ENCODE measurements at places on chromosomes 7 and 10.
A peak's percentile ranks its signal among the peaks of the same experiment; 100 is the strongest.

- no peak for DNase-seq
Measured at GRCh38 chr7:128672927-128673517, 930 bp downstream of the GARIN1A start.

DNA sequence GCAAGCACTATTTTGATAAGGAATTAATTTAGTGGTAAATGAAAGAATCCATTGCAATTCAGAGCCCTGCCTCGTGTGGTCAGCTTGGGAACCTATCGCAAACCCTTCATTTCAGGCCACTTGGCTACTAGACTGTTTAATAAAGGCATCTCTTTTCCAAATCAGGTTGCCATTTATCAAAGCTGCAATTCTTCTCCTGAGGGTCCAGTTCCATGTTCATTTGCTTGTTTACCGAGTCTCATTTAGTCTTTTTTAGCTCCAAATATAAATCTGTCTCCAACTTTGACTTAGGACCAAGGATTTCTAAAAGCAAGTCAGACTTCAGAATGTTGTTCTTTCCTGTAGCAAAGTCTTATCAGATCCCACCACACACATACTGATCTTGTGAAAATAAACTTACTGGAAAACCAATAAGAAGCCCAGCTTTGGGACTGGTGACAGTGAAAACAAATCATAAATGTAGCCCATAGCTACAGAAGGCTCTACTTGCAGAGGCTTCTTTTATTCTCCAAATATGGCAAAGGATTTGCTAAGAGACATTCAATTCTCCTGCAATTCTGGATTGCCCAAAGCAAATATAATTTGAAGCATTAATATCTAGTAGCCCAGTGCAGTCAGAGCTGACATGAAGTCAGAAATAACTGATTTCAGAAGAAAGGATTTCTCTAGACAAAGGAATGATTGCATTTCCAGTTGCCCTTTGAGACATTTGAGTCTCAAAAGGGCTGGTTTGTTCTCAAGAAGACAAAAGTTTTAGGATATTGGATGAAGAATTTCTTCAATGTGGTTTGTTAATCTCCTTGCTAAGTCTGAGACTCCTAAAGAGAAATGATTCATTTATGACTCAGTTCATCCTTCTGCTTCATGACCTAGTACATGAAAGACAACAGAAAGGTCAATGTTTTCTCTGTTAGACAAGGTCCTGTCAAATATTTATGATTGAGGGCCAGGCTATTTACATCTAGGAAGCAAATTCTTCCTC is 28.0 kb downstream of the PPP1R3C start:
- DNase-seq = no peak

DNA sequence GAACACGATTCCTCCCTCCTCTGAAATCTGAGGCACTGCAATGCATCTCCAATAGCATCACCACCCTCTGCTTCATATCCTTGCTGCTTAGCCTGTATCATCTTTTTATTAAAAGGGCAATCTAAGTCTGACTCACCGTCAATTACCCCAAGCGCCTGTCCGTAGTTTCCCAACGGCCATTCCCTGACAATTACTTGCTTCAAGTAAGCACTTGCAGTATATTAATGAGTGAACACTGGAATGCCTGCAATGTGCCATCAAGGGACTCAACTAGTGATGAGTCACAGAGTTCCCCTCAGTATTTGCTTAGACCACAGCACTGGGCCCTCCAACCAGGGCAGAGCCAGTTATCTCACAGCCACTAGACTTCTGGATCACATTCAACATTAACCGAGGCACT is 19.5 kb upstream of the PPP1R3C start:
- no peak for DNase-seq

DNA sequence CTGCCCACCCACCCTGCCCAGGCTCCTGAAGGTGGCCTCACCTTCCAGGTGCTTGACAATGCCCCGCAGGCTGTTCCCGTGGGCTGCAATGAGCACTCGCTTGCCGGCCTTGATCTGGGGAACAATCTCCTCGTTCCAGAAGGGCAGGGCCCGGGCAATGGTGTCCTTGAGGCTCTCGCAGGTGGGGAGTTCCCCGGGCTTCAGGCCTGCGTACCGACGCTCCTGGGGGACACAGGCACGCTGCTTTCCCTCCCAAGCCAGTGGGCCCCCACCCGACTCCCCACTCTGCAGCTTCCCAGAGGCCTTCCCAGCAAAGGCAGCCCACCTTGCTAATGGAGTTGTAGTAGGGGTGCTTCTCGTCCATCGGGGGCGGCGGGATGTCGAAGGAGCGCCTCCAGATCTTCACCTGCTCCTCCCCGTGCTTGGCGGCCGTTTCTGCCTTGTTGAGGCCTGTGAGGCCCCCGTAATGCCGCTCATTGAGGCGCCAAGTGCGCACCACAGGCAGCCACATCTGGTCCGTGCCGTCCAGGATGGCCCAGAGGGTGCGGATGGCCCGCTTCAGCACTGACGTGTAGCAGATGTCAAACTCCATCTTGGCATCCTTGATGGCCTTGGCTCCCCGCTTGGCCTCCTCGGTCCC is 456 bp downstream of the PGAM2 start:
- no peak for DNase-seq

DNA sequence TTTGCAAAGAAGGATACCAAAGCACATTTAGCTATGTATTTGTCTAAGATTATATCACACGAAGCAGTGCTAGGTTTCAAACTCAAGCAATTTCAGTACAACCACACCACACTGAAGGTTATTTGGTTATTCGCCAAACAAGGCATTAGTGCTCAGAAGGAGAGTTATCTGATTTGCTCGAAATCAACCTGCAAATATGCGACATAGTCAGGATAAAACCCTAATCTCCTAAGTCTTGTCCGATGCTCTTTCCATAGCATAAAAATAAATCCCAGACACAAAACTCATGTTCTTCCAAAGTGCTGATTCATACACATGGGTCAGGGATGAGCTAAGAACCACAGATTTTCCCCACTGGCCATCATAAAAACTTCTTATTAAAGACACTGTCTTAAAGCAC is 1288.0 kb upstream of the SORCS1 start:
- DNase-seq = no peak

DNA sequence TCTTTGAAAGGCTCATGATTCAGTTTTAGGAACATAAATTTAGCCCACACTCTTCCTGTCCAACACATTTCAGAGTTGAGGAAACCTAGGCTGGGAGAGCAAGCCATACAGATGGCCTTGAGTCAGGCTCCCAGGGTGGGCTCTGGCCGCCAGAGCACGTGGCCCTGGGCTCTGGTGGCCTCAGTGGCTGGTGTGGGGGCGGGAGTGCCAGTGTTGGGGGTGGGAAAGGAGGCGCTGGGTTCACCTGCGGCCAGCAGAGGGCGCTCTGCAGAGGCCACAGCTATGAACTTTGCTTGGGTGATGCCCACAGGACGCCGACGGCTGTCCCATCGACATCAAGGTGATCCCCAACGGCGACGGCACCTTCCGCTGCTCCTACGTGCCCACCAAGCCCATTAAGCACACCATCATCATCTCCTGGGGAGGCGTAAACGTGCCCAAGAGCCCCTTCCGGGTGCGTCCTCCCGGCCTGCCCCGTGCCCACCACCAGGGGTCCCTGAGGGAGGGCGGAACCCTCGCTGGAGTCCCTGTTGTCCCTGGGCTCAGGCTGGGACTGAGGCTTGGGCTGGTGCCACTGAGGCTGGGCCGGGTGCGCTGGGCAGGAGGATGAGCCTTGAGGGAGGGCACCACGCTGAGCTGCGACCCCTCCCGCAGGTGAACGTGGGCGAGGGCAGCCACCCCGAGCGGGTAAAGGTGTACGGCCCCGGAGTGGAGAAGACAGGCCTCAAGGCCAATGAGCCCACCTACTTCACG is 11.9 kb downstream of the FLNC start:
- peak; percentile 14 for DNase-seq

DNA sequence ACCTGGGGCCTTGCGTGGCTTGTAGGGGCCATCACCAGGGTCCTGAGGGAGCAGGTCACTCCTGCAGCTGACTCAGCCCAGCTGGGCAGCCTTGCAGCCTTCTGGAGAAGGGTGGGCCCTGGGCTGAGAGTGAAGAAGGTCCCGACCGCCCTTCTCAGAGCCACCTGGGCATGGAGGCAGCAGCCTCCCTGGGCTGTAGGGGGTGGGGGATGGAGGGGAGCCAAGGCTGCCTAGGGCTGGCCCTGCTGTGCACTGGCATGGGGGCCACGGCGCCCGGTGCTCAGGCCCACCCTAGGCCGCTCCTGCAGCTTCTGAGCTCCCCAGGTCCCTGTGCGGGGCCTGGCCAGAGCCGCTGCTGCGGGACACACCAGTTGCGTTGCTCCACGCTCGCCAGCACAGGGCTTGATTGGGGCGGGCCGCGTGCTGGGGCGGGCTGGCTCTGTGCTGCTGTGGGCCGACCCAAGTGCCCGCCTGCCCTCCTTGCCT is 63.6 kb upstream of the NKX6-2 start:
- no peak for DNase-seq

DNA sequence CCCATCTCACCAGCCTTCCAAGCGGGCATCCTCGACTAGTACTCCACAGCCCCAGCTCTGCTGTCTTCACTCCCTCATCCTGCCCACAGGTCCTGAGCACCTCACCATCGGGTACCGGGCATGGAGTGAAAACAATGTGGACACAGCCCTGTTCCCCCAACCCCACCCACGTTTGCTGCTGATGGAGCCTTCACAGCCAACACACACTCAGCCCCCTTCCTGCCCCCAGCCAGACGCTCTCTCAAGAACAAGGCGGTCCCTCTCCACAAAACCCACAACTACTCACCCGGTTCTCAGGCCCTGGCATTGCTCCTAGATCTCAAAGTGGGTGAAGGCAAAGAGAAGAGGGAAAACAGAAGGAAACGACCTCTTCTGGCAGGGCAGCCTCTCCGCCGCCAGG is 56.1 kb downstream of the SLIT1 start:
- no peak for DNase-seq

- DNase-seq = no peak
Measured at GRCh38 chr7:150801946-150802771, 1.6 kb downstream of the TMEM176A start.

DNA sequence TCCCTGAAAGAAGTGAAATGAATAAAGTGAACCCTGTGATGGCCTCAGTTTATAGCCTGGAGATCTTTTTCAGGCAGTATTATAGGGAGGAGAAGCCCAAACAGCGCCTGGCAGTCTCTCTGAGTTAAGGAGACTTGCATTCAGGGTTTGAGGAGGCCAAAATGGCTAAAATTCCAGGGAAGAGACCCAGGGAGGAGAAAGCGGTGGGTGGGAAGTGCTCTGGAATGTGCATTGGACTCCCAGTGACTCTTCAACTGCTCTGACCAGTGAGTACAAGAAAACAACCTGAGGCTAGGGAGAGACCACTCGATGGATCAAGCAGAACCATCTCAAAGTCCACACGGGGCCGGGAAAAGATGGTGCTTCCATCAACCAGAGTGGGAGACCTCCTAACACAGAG is 35.3 kb upstream of the EPHB6 start:
- DNase-seq = no peak

- no peak for DNase-seq
Measured at GRCh38 chr10:124299696-124300095, 119.0 kb downstream of the OAT start.

- no peak for DNase-seq
Measured at GRCh38 chr7:30524545-30524944, 19.9 kb upstream of the GGCT start.

DNA sequence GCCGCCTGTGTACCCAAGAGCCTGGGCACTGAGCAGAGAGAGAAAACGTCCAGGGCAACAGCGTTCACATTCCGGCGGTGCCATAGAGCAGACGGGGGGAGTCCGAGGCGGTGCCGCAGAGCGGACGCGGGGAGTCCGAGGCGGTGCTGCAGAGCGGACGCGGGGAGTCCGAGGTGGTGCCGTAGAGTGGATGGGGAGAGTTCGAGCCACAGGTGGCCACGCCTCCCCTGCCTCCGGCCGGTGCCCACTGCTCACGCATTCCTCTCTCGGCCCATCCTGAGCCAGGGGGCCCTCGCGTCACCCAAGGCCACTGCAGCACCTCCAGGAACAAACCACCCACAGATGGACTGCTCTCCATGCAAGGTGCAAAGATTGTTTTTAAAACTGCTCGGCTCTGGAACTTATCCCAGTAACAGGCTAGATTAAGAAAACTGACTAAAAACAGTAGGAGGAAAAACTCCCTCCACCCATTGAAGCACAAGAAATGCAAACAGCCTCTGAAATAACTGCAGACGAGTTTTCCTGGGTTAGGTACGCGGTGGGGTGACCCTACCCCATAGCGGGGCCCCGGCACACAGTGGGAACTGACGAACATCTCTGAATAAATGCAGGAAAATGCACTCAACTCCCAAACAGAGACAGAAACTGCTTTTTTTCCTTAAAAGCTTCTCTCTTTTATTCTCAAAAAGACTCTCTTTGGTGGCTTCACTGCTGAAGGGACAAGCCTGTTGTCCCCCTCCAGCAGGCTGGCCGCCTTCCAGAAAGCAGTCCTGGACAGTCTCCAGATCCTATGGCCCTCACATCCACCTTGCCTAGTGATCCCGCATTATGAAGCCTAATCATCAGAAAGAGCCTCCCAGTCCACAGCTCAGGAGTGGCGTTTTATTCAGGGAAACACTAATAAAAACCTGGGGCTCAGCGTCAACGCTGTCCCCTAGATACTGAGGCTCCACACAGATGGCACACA is 55.9 kb downstream of the DIP2C start:
- DNase-seq = no peak

GRCh38 chr7:112215787-112216186 is 9.3 kb downstream of the ZNF277 start:
- no peak for DNase-seq

GRCh38 chr10:101972761-101973160 is 83.2 kb downstream of the ARMH3 start:
- no peak for DNase-seq

DNA sequence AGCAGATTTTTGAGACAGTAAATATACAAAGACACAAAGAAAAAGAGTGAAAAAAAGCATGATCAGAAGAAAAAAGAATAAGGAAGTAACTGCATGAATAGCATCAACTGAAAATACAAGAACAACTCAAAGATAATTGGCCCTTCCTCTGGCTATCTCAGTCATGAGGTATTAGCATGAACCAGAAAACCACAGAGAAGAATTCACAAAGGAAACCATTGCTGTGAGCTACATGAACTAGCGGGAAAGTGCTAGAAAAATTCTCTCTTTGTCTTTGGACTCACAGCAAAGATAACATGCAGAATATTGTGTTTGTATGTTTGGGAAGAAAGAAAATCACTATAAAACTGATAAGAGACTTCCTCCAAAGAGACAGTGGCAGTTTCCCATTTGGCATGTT is 82.9 kb downstream of the SORCS1 start:
- DNase-seq = no peak

DNA sequence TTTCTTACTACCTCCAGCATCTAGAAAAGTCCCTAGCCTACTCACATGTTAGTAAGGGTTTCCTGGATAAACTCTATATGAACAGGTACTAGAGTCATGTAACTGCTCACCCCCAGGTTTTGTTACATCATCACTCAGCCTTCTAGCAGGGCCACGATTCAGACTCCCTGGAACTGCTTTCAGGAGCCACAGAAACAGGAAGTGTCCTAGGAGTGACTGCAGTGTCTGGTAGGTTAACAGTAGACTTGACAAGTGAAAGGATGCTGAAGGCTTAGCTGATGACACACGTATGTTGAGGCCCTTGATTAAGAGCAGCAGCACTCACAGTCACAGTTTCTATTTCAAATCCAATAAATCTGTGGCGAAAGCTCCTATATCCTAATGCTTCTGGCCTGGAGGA is 101.2 kb downstream of the DNMBP start:
- DNase-seq = no peak

GRCh38 chr10:101987136-101987535 is 68.8 kb downstream of the ARMH3 start:
- no peak for DNase-seq
